Fibroblast of upper back skin (primary cell): ENCODE measurements at places on chromosomes 2 and 18.

DNA sequence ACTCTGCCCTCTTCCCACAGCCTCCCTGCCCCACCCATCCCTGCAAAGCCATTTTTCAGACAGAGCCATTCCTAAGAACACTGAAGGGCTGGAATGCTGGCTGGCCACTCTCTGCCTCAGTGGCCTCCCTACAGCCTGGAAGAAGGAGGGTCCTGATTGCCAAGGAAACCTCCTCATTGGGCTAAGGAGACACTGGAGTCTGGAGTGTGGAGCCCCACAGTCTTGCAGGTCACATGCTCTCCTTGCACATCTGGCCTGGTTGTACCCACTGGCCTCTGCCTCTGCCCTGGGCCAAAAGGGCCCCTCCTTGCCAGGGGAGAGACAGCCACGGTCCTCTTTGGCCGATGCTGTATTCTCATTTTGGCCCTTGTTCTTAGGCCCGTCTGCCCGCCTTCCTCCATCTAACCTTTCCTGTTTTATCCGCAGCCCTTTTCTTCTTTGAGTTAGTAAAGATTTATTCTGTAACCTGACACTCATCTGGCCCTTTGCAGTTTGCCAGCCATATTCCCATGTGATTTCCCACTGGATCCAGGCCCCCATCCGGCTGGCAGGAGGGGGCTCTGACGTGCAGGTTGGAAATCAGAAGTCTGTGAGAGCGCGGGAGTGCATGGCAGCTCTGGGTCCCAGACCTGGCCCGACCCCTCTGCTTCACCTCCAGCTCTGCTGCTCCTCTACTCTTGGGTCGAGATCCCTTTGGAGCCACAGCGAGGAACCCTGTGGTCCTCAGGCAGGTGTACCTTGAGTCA is 11.0 kb upstream of the CATIP start:
- DNase-seq: no peak

DNA sequence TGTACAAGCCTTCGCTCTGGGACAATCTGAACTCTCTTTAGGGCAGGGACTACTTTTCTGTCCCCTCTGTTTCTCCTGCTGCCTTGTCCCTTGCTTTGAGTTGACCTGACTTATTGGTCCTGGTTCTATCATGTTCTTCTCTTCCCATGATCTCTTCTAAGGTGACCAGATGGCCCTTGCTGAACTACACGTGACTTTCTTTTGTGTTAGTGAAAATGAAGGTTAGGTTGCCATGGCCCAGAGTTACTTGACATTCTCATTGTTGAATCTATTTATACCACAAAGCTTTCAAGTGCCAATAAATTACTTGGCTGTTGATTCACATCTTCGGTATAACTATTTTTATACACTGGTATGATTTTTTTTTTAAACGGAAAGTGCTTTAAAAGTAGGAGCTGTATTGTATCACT is 24.4 kb downstream of the MRPL33 start:
- peak; percentile 63 for DNase-seq

- peak; percentile 44 for DNase-seq
Observed at GRCh38 chr2:101360232-101360631, 27.1 kb downstream of the CREG2 start.

DNA sequence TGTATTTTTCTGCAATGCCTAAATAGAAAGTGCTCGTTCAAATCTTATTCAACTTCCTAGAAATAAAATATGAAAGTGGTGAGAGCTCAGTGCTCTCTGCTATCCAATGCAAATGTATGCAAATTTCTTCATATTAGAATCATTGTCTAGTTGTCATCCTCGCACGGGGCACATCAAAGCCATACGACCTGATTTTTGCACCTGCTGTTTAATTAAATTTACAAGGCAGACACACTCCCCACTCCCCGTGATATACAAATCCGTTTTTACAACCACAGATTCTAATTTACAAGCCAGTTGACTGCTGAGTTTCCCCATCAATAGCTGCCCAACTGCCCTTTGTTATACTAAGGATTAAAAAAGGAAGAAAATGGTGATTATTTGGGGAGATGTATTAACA is 284.6 kb downstream of the RNF144A start:
- DNase-seq: no peak

- no peak for DNase-seq
Observed at GRCh38 chr2:171754254-171754939, 67.1 kb downstream of the DYNC1I2 start.

GRCh38 chr2:224173210-224173609 is 134.1 kb upstream of the SERPINE2 start:
- DNase-seq: no peak

DNA sequence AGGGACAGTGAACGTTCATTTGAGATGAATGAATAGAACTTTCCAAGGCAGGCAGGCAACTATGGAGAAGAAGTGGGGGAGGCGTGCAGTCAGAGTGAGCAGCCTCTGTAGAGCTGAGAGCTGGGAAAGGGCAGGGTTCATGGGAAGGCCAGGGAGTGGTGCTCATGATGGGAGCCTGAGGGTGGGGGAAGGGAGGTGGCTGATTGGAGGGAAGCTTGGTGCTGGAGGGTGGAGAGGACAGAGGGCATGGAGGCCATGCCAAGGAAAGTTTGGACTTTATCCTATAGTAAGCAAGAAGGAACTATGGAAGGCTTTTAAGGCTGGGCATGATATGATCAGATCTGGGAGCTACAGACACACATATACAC is 47.6 kb upstream of the LGALSL start:
- no peak for DNase-seq
